Iris pigment epithelial cell (primary cell): ENCODE measurements at places on chromosomes 16 and 17.

DNA sequence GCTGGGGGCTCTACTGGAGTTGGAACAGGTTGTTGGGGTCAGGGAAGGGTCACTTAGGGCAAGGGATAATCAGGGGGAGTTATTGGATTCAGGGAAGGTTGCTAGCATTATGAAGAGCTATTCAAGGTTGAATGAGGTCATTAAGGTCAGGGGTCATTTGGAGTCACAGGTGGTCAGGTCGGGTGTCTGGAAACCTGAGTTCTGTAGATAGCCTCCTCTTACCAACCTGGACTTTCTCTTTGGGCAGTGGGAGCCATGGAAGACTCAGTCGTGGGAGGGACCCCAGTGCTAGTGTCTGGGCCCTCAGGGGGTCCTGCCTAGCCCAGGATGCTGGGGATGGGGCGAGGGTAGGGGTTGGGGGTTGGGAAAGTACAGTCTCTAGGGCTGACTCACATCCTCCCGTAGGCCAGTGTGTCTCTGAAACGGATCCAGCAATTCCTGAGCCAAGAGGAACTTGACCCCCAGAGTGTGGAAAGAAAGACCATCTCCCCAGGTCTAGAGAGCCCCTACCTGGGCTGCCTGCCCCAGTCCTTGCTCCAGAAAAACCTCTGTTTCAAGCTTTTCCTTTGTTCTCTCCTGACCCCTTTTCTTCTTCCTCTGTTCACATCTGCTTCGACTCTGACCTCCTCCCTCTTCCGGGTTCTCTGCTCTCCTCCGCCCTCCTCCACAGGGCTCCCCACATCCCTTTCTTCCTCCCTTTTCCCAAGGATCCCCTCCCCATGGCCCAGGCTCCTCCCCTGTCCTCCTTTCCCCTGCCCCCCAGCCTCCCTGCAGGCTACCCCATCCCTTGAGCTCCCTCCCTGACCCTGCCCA lies 33.5 kb downstream of the ABCC3 start:
- DNase-seq: peak; percentile 50

GRCh38 chr16:78194948-78195347 lies 95.5 kb downstream of the WWOX start:
- no peak for DNase-seq

GRCh38 chr16:82152641-82153112 lies 17.3 kb downstream of the MPHOSPH6 start:
- DNase-seq: peak; percentile 62

GRCh38 chr16:11506741-11507305 lies 79.9 kb downstream of the LITAF start:
- DNase-seq: no peak

- peak; percentile 35 for DNase-seq
Observed at GRCh38 chr17:73231395-73231794, 30.3 kb downstream of the CPSF4L start.

- DNase-seq: no peak
Observed at GRCh38 chr17:79981090-79981489, 54.6 kb downstream of the TBC1D16 start.

DNA sequence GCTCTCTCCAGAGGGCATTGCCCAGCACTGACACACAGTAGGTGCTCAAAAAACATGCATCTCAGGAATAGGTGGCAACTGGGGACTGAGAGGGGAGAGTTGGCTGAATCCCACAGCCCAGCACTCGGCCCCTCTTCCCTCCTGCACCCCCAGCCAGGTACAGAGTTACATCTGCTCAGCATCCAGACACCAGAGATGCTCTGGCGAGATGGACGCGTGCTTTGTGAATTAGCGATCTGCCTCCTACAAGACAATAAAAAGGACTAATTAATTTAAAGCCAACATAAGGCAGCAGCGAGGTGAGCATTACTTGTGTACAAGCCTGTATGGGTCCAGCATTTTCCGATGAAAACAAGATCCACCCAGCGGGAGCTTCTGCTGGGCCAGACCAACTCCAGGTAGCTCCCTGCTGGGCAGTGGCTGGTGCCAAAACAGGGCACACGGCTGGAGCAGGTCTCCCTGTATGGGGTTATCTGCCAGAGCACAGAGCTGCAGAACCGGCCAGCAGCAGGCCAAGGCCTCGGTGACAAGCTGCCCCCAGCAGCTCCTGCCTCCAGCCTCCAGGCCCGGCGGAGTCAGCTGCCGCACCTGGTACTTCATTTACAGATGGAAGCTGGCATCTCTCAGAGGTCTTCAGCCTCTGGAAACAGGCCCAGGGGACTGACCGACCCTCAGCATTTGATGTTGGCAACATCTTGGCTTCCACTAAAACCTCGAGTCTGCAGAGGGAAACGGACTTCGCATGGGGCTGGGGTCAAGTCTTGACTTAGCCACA lies 219.7 kb upstream of the SDK2 start:
- no peak for DNase-seq

- DNase-seq: peak; percentile 55
Observed at GRCh38 chr16:85844786-85845185, 45.3 kb downstream of the COX4I1 start.

GRCh38 chr17:67212714-67213417 lies 32.1 kb downstream of the HELZ start:
- peak; percentile 80 for DNase-seq

DNA sequence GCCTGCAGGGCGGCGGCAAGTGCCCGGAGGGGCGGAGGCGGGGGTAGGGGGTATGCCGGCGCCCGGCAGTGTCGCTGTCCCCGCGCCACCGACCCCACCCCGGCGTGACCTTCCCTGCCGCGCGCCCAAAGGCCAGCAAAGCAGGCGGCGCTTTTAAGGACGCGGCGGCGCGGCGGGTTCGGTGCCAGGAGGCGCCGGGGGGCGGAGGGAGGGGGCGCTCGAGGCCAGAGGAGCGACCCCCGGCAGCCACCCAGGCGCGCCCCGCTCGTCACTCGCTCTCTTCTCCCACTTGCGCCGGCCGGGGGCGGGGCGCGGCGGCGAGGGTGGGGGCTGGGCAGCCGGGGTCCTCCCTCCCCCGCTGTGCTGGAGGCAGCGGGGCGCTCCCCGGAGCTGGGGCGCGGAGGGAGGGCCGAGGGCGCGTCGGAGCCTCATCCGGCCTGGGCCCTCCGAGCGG lies 8.6 kb upstream of the BAHCC1 start:
- no peak for DNase-seq

DNA sequence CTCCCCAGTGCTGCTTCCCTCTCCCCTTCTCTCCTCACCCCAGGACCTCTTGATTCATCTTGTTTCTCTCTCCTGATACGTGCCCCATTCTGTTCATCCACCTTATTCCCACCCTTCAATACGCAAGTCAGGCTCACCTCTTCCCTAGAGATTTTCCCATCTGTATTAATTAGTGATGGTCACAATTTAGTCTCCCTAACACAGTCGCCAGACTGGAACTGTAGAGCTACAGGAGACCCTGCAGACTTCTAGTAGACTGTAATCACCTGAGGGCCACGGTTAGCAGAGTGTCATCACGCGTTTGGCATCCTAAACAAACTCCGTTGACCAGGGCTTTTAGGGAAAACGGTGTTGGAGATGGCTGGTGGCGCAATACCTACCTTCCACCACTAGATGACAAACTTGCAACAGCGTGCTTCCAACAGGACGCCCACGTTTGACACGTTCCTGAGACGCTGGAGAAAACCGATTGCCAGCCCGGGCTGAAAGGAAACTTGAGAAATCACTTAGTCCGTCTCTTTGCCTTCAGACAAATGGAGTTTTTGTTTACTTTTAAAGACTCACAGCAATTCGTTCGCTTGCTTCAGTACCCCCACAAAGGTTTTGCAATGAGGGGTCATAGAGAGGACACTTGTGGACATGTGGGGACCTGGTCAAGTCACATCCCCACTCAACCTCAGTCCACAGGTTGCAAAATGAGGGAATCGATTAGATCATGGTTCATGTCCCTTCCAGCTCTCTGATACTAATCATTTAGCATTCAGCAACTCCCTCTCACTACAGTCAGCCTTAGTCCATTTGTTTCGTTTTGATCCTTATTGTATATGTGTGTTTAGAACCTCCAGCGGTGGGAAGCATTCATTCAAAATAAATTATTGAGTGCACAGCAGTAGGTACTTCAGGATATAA lies 20.6 kb downstream of the MYL4 start:
- DNase-seq: peak; percentile 99

GRCh38 chr17:75996665-75997590 lies 3.7 kb upstream of the CDK3 start:
- DNase-seq: peak; percentile 73

- no peak for DNase-seq
Observed at GRCh38 chr17:32382526-32383223, 32.7 kb downstream of the ZNF207 start.

DNA sequence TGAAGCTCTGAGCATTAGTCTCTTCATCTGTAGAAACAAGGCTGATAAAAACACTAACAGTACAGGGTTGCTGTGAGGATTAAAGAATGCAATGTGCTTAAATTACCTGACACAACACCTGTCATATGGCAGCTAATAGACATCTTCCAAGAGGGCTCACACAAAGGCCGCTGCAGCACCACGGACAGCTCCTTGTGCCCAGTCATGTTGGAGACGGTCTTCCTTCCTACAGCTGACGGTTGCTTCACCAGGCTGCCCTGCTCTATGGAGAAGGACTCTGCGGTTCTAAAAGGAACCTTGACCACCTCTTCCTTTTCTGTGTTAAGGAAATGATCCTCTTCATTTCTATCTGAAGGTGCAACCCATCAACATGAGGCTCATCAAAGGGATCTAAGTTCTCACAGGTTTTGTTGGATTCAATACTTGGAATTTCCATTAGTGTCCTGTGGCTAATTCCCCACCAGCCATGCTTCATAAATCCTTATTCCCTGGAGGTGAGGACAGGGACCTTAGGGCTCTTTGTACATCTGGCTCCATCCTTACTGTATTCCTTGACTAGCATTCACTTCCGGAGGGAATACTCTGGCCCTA lies 138.9 kb upstream of the CES5A start:
- DNase-seq: no peak

- no peak for DNase-seq
Observed at GRCh38 chr17:54956791-54957190, 11.7 kb downstream of the COX11 start.

- no peak for DNase-seq
Observed at GRCh38 chr17:65790241-65790640, 228.8 kb upstream of the AXIN2 start.

DNA sequence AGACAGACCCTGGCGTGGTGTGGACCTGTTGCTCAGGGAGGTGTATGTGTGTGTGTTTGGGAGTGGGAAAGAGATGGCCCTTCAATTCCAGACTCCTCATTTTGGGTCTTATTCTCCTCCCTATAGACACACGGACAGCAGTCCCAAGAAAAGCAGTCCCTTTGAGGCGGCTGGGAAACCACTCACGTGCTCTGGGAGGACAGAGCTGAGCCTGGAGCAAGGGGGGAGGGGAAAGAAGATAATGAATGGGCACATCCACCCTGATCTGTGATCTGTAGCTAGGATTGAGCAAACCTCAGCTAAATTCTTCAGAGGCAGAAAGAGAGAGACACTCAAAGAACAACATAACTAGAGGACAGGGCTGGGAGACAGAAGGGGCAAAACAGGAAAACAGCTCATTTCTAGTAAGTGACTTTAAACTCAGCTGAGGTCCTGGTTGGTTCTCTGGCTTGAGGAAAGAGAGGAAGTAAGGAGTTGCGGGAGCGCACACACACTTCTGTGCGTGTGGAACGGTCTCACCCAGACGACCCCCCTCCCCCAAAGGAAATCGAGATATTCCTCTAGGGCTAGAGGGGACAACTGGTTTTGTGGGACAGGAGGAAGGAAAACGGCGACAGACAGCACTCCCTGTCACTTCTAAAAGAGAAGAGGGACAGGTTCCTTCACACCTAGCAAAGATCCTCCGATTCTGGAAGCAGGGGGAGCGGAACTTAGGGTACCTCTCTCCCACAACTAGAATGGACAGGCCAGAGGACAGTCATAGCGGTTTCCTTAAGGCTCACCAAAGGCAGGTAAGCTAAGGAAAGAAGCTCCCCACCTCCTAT lies 658 bp downstream of the RAB5C start:
- DNase-seq: peak; percentile 49

DNA sequence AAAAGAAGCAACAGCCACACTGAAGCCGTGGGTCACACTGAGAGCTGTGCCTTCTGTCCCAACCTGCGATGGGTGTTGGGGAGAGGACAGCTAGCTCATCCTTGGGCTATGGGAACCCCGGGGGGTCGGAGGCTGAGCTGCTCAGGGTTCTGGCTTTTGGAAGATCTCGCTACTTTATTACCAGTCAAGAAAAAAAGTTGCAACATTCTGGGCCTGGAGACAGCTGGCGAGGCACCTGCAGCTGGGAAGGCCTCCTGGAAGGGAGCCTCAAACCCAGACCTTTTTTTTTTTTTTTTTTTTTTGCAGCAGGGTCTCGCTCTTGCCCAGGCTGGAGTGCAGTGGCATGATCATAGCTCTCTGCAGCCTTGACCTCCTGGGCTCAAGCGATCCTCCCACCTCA lies 24.9 kb downstream of the TPSD1 start:
- DNase-seq: no peak

GRCh38 chr17:4610162-4610561 lies 25.8 kb downstream of the SMTNL2 start:
- DNase-seq: no peak

- no peak for DNase-seq
Observed at GRCh38 chr17:49610883-49611584, 35.4 kb downstream of the NXPH3 start.

GRCh38 chr16:4954714-4955113 lies 3.4 kb upstream of the SEC14L5 start:
- no peak for DNase-seq

DNA sequence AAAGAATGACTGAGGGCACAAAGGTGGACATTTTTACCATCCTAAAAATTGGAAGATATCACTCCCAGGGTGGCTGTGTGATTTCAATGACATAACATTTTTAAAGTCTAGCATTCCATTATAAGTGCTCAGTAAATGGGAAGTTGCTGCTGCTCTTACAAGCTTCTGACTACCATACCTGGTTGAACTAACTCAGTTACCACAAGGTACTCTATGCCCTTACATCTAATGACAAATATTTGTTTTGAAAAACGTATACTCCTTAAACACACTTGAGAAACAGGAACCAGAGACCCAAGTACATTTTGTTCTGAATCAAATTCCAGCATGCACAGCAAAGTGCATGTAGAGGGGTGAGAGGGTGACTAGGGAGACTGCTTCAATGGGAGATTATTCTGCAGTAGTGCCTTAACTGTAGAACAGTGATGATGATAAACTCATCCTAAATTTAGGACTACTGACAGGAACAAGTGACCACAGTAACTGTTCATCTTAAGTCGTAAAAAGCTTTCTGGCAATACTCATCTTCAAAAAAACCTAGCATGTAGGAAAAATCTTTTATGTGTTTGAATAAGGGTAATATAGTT lies 83.5 kb downstream of the KANSL1 start:
- no peak for DNase-seq
